Omental fat pad (tissue), 4 donors: ENCODE measurements at places on chromosomes 13 and 19.

GRCh38 chr13:19153782-19154450 is 27.7 kb downstream of the TUBA3C start:
- DNase-seq, result no peak

DNA sequence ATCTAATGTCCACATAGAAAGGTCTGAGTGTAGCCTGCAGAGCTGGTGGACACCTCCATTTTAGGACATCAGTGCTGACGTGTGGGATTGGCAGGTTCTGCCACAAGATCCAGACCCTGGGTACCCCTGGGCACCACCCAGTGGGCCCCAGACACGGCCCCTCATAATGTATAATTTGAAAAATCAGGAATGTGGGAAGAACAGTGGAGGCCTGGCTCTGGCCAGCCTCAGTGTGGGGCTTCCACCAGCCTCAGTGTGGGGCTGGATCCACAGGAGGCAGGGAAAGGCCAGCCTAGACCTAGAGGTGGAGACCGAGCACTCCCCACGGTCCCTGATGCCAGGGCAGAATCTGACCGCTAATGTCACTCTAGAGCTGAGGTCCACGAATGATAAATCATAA is 150.7 kb upstream of the SOX1 start:
- no peak for DNase-seq

DNA sequence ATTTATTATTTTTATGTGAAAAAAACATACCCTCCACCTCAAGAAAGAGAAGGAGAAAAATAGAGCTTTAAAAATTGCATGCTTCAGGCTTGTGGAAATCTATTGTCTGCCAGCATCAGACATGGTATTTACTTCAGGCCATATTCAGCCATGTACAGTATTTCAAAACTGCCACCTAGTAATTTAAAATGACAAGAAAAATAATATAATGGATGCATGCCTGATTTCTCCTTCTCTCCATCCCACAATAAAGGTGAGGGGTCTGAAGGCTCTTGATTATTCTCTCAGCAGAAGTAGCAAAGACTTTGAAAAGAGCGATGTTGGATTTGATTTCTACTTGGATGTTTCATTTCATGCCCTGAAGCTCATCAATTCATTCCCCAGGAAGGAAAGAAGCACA is 250.7 kb downstream of the TBC1D4 start:
- no peak for DNase-seq

DNA sequence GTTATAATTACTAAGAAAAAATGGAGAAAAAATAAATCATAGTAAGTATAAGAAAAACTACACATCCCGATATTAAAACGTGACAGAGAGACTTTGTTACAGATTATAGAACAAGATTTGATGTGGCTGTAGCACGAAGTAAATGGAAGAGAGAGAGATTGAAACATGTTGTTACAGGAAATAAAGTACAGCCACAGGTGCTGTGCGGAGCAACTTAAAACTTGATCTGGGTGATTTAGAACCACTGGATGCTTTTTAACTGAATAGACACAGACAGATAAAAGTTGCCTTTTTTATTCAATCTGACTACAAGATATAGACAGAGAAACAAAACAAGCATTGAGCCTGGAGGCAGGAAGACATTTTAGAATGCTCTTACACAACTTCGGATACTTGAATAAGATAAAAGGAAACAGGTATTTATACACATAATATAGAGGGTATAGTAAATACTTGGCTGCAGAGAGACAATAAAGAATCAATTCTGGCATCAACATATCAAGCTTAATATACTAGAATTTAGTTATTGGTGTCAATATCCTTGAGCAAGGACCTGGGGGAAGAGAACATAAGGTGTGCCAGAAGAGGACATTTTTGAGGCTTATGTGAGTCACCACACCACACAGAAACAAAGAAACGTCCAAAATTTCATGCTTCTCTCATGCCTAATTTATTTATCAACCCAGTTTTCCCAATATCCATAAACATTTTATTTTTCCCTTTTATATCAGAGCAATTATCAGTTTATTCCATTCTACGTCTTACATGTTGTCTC is 548.5 kb downstream of the SLITRK1 start:
- no peak for DNase-seq

- DNase-seq, result no peak
Observed at GRCh38 chr19:6970443-6970842, 50.8 kb downstream of the MBD3L2B start.

DNA sequence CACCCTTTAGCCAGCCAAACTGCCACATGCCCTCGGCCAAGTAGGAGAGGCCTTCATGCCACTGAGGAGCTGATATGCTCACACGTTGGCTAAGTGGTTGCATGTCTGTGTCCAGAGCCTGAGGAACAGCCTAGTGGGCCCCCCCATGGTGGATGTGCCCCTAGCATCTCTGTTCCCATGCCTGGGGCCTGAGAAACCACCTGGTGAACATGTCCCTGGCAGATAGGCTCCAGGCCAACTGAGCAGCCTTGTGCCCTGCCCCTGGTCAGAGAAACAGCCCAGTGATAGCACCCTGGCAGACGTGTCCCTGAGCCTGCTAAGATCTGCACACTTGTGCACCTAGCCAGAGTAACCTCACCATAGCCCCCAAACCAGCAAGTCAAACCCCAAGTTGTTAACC is 121.8 kb upstream of the WASF3 start:
- DNase-seq, result no peak

DNA sequence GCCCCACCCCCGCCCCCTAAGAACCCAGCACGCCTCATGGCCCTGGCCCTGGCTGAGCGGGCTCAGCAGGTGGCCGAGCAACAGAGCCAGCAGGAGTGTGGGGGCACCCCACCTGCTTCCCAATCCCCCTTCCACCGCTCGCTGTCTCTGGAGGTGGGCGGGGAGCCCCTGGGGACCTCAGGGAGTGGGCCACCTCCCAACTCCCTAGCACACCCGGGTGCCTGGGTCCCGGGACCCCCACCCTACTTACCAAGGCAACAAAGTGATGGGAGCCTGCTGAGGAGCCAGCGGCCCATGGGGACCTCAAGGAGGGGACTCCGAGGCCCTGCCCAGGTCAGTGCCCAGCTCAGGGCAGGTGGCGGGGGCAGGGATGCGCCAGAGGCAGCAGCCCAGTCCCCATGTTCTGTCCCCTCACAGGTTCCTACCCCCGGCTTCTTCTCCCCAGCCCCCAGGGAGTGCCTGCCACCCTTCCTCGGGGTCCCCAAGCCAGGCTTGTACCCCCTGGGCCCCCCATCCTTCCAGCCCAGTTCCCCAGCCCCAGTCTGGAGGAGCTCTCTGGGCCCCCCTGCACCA is 11.9 kb downstream of the ARHGAP33 start:
- no peak for DNase-seq
